ENCODE measurements at places on chromosomes 7 and 10.

DNA sequence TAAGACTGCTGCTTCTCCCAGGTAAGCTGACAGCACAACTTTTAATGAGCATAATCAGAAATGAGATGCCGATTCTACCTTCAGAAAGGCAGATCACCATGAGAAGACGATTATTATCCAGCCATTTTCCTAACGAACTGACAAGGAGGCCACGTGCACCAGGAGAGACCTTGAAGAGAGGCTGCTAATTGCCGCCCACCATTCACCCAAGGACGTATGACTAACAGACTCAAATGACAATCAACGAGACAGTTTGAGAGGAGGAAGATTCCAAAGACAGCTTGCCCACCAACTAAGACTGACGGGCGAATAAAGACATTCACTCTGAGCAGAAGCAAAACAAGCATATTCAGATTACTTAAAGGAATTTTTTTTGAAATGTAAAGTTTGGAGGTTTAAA, 301.9 kb upstream of the TAC1 start:
- DNase-seq, result no peak

DNA sequence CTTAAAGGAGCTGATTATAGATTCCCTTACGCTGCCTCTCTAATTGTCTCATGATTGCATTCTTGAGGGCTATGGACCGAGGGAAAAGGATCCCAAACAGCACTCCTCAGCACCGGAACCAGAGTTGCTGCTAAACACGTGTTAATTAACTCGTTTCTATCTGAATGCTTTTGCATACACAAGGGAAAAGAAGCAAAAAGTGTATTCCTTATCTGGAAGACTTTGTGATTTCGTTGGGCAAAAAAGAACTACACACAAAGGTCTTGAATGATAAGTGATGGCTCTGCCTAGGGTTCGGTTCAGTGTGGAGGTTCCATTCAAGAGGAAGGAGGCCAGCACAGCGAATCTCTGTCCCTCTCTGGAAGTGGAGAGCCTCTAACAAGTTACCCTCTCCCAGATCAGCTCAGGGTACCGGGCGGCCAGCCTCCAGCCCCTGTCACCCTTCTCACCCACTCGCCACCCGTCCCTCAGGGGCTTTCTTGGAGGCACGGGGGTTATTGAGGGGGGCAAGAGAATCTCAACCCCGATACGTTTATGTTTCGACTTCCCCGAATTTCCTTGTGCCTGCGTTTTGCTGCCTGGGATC, 515 bp upstream of the SLC4A2 start:
- DNase-seq, result no peak

- DNase-seq, result no peak
Measured at GRCh38 chr10:56836659-56837058, 475.6 kb upstream of the ZWINT start.

- DNase-seq, result no peak
Measured at GRCh38 chr7:27602766-27603165, 59.9 kb downstream of the HIBADH start.

- no peak for DNase-seq
Measured at GRCh38 chr10:117734731-117735405, 192.3 kb downstream of the EMX2 start.

All from CD4-positive, alpha-beta T cell treated with Interleukin-2 at 100 ng/mL for 4 hours (primary cell).